Spinal cord (tissue), 10 donors: ENCODE measurements at places on chromosomes 16 and 17.
A peak's percentile ranks its signal among the peaks of the same experiment; 100 is the strongest.

- DNase-seq, result no peak
Measured at GRCh38 chr17:27499451-27500265, 43.4 kb downstream of the KSR1 start.

GRCh38 chr17:82970818-82971590 is 108.4 kb upstream of the METRNL start:
- no peak for DNase-seq

DNA sequence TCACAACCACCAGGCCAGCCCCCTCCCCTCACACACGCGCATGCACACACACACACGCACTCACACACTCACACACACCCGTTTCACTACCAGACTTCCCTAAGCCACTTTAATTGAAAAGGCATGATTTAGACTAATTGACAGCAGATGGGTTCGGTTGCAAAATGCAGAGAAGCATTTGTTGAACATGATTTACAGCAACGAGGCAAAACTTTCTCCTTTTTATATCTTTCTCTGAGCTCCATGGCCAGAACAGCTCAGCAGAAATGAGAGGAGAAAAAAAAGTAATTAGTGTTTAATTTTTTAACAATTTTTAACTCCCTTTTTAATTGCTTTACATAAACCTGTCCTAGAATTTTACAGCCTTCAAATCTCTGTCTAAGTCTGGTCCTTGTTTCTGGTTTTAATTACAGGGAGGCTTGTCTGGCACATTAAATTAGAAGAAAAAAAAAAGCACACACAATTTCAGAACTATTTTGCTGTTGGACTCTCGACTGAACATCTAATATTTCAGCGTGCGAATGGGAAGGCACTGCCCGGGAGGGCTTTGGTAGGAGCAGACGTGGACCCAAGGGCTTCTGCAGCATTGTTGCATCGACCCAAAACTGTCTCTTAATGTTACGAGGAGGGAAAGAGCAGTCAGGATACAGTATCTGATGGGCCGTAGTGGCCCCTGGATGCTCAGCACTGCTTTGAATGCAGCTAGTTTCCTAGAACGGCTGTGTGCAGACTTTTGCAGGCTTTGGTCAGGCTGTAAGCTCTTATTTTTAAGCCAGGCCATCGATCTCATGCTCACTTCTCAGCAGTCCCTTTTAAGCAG is 255.9 kb downstream of the SOX9 start:
- peak; percentile 76 for DNase-seq

- no peak for DNase-seq
Measured at GRCh38 chr17:78965491-78965924, 14.2 kb downstream of the LGALS3BP start.

DNA sequence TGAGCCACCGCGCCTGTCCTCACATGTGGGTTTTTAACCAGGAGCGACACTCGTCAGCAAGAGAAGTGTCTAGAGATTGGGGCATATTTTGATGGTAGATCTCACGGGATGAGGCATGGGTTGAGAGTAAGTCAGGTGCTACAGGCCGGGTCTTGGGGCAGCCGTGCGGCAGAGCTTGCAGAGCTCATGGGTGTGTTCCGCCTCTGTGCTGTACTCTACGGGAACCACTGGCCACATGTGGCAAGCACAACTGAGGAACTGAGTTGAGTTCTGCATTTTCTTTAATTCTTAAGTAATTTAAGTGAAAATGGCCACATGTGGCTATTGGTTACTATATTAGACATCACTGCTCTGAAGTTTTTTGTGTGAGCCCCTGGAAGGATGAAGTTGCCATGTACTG is 9.6 kb downstream of the CLUAP1 start:
- no peak for DNase-seq

DNA sequence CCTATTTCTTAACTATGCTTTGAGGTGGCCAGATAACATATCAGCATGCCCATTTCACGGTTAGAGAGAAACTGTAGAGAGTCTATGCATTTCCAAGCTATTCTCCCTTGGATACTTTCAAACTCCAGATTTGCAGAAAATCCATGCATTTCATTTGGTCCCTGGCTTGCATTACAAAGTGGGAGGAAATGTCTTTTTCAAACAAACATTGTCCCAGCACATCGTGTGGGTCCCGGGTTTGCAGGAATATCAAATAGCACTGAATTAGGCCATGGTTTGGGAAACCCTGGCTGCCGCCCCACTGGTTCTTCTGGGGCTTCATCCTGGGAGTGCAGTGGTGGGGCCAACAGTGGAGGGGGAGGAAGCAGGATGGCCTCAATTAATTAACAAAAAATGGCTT is 171.9 kb downstream of the IRX5 start:
- DNase-seq, result no peak

DNA sequence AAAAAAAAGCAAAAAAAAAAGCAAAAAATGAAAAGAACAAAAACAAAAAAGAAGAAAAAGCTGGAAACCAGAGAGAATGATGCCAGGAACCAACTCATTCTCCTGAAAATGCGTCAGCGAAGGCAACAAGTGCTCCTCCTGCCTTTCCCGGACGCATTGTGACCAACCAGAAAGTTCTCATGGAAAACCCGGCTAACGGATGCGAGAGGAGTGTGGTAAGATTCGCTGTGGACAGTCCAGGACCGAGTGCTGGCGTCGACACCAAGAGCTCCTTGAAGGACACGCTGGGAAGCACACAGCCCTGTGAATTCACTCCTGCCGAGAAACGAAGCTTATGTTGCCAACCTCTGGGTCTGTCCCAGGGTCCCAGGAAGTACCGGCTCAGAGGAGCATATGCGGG is 43.4 kb downstream of the METRNL start:
- no peak for DNase-seq

DNA sequence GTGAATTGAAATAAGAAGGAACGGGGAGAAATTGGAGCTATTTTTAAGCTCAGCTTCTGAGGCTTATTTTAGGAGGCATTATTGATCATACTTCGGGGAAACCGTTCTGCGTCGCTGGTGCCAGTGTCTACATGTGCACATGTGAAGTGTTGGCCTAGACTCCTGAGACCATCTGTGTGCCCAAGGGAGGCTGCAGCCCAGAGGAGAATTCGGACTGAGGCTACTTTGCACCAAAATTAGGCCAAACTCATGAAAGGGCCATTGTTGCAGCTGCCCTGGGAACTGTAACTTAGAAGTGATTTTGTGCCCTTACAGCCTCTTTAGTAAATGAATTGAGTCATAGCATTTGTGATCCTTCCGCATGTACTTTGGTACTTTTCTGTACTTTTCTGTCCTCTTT is 102.0 kb upstream of the NOL11 start:
- DNase-seq, result peak; percentile 55

DNA sequence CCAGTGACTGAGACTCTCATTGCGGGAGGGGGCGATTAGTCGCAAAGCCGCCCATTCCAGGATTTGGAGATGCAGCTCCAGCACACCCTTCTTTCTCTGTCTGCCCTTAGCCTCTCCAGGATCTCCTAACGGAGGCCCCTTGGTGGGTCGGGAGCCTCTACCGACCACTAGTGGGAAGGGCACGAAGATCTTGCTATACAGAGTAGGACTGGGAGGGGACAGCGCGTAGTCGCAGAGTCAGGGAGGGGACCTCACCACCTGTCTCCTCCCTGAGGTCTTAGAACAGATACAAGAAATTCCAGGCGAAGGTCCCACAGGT is 588 bp upstream of the SMTNL2 start:
- DNase-seq, result no peak

GRCh38 chr17:73984941-73985340 is 218.5 kb upstream of the RPL38 start:
- DNase-seq, result no peak

- DNase-seq, result no peak
Measured at GRCh38 chr16:1539720-1540555, 6.5 kb downstream of the TMEM204 start.

- DNase-seq, result no peak
Measured at GRCh38 chr17:77311371-77311981, 170.7 kb downstream of the SEC14L1 start.

DNA sequence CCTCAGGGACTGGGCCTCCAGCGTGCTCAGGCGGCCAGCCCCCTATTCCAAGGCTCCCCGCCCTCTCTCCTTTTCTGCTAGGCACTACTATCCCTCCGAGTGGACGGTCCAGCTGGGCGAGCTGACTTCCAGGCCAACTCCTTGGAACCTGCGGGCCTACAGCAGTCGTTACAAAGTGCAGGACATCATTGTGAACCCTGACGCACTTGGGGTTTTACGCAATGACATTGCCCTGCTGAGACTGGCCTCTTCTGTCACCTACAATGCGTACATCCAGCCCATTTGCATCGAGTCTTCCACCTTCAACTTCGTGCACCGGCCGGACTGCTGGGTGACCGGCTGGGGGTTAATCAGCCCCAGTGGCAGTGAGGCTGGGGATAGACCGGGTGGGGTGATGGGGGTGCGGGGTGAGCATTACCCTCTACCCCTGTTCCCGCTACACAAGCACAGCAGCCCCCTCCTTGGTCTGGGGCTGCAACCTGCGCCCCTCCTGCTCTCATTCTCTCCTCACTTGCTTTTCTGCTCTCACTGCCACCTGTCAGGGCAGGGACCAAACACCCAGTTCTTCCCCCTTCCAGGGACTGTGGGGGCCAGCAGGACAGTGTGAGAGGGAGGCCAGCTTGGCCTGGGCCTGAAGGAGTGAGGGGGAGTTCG is 1.1 kb downstream of the PRSS41 start:
- no peak for DNase-seq

GRCh38 chr16:81350306-81350615 is 35.5 kb downstream of the GAN start:
- no peak for DNase-seq

DNA sequence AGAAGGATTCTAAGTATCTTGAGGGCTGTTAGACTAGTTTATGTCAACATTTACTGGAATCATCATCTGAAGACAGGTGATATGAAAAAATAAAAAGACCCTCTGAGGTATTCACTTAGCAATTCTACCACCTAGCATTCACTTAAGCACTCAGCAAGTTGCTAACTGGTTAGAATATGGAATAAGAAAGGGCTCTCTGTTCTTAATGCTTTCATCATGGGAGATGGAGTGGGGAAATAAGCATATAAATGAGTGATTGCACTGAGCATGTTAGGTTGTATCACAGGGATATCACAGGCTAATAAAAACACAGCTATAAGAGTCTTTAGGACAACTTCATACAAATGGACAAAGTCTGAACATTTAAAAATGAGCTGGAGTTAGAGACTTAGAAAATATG is 1238.8 kb downstream of the CDH11 start:
- DNase-seq, result no peak
